Suppressor macrophage treated with lipopolysaccharide for 1 hour (primary cell): ENCODE measurements at places on chromosomes 7 and 10.

DNA sequence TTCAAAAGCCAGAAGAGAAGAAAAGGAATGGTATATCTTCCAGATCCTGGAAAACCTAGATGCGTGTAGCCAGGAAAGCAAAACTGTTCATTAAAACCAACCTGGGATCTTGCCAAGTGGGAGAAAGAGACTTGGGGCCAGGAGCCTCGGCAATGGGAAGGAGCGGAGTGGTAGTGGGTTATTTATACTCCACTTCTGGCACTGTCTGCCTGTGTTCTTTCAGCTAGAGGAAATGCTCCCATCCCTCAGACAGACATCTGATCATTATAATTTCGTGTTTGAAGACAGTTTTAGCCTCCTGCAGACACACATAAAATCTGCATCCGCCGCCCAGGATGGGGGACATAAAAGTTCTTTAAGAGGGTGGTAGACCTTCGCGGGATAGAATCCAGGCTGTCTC, 421.6 kb downstream of the RPS24 start:
- DNase-seq, result no peak

GRCh38 chr10:94213980-94214379, 148.8 kb downstream of the NOC3L start:
- no peak for DNase-seq

DNA sequence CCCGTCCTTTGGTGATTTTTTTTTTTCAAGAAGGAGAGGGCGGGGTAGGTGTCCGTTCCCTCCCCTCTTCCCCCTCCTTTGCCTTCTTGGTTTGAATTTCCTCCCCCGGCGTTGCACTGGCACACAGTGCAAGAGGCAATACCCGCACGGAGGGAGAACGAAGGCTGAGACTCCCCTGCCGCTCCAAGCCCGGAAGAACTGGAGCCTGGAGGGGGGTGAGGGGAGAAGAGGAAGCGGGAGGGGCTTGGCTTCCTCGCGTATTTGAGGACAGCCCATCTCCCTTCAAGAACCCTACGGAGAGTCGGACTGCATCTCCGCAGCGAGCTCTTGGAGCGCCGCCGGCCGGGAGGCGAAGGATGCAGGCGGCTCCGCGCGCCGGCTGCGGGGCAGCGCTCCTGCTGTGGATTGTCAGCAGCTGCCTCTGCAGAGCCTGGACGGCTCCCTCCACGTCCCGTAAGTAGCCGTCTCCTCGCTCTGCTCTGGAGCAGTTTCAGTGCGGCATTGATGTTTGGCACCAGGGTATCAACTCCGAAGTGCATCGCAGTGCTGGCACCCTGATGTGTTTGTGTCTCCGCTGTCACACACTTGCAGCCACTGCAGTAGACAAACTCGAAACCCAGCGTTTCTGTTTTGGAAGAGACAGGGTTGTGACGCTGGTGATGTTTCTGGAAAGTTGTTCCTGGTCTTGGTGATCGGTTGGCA, at the start of gene CNTNAP2:
CNTNAP2 (plus strand) TSS at position 281 of the 702 bp plus-strand sequence; CDS start at position 357, 76 bp downstream.
- peak; percentile 5 for DNase-seq

- peak; percentile 74 for DNase-seq
Measured at GRCh38 chr7:99473315-99473596, 566 bp downstream of the ZNF789 start.

- DNase-seq, result no peak
Measured at GRCh38 chr10:132155723-132156381, 30.9 kb upstream of the DPYSL4 start.

DNA sequence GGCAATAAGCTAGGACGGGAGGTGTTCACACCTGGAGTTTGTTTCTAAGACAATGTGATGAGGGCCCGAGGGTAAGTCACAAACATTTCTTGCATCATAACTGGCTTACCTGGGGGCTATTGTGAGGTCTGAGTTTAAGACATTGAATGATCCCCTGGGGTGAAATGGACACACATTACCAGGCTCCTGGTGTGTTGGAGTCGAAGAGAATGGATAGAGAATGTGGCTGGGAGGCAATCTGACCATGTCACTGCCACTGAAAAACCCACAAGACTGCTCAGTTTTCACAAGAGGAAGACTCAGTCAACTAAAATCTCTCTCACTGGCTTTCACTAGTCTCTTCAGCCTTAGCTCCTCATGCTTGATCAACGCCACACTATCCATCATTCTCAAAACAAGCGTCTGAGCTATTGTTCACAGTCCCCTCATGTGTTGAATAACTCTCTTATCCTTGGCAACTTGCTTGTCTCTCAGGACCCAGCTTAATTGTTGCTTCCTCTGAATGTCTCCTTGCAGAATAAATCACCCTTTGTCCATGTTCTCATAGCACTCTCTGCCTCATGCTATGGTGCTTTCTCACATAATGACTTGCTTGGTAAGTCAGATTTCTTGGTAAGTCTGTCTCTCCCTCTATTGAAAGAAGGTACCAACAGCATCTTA, at the start of gene C10orf120:
C10orf120 (minus strand) TSS at position 51 of the 660 bp plus-strand sequence. CDS start 56 bp downstream, outside the sequence.
- DNase-seq, result no peak

DNA sequence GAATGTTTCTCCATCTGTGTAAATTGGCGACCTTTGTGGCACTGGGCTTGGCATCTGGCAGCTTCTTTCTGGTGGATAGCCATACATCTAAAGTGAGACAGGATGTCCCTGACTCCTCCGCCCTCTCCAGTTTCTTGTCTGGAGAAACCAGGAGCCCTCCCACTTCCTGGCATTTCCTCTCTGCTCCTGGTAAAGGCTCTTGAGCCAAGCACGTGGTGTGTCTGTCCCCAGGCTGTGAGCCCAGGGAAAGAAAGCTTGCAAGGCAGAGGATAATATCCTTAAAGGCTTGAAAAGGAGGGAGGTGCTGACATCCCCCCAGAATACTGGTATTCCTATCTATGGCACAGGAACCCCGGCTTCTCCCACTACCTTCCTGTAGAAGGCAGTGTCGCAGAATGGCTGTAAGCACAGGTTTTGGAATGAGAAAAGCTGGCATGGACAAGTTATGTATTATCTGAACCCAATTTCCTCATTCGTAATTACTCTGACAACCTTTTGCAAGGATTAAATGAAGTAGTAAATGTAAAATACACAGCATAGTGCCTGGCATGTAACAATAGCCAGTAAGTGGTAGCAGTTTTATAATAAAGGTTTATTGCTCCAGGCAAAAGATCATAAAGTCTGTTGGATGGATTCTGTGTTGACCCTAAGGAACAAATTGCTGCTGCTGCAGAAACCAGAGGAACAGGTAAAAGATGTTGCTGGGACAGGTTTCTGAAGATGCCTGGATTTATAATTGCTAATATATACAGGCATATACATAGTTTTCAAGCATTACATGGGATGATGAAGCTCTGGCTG, 11.8 kb upstream of the ACSL5 start:
- DNase-seq, result no peak

DNA sequence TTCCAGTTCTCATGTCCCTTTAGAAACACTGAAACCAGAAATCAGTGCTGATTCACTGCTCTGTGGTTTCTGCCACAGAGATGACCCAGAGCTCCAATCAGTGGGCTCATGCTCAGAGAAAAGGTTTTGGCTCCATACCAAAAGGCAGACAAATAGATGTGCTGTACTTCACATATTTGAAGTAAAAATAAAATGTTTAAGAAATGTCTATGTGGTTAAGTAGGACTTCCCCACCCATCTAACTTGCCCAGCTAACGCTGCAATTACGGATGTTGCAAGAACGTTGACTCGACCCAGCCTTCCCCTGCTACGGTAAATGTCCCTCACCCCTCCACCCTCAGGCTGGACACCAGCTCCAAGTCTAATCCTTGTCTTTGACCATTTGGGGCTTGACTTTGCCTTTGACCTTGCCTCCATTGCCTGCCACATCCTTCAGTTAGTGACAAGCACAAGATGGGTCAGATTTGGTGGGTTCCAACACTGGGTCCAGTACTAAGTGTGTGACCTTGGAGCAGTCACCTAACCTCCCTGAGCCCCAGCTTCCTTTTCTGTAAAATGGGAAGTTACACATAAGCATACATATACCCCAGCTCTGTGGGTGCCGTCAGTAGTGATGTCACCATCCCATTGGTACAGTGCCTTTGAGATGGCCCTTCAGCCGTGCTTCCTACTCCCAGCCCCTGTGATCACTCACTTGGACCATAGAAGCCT, 95.8 kb downstream of the CHST15 start:
- peak; percentile 97 for DNase-seq

DNA sequence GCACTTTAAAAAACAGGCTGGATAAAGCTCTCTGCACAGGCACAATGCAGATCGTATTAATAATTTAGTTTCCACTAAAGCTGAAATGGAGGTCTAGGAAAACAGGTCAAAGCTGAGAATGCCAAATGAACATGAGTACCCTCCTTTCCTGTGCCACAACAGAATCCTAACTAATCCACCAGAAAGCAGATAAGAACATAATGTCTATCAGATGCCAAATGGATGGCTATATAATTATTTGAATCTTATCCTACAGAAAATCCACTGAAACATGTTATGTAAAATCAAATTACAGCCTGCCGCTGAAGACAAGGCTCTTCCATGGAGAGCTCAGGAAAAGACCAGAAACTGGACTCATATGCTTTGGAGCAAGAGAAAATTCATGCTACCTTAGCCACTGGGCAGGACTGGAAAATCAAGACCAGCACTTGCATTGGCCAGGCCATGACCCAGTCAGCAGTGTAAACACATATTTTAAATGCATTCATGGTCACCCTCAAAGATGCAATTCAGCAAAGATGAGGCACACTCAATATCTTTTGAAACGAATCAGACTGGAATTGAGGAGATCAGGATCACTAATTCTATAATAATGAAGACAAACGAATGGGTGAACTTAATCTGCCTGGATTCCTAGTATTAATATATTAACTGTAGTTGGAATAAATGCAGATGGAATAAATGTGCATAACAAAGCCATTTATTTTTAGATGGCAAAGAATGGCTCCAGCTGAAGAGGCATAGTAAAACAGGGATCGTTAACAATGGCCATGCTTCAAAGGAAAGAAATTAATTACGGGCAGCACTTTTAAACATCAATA, 13.2 kb downstream of the ANK3 start:
- DNase-seq, result no peak

DNA sequence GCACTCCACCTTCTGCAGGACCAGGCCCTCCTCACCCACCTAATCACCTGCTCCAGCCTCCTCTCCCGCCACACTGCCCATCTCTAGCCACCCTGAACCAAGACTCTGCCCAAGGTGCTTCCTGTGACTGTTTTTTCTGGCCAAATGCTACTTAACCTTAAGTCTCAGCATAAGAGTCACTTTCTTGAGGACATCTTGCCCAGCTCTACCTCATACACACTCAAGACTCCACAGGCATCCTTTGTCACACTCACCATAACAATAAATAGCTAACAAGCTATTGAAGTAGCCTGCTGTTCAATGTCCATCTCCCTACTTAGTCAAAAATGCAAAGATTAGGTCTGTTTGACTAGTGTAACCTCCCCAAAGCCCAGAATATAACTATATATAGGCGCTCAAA, 455.4 kb upstream of the NFE2L3 start:
- no peak for DNase-seq

- no peak for DNase-seq
Measured at GRCh38 chr7:8221101-8221495, 40.9 kb downstream of the ICA1 start.

DNA sequence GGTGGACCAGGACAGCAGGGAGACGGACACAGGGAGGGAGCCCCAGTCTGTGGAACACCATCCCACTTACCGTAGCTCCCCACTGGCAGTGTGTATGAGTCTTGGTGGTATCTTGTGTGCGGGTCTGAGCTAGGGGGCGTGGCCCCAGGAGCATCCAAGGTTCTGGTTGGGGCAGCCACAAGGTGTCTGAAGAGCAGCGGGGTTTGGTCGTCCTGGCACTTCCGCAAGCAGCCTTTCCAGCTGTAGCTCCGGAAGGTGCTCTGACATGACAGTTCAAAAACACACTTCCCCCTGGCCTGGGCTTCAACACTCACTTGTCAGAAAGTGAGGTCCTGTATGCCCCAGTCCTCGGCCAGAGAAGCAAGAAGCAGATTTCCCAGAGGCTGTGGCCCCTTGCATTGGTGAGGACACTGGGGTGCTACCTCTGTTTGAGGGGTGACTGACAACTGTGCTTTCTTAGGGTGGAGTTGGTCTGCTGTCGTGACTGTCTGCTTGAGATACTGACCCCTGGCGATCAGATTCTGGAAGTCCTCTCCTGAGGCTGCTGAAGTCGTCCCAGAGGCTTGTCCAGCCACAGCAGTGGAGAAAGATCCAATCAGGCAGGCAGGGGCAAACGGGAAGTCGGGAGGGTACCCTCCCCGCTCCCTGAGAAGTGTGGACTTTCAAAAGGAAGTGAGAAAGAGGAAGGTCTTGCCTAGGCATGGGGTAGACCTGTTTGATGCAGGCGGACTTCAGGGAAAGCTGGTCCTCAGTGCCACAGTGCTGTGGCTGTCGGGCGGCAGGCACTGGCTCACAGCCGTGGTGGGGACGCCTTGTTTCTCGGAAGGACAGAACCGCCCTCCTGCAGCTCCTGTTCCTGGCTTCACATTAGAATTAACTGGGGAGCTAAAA, 51.4 kb upstream of the PFKFB3 start:
- DNase-seq, result peak; percentile 93
